ENCODE measurements at places on chromosomes 16 and 17. TPM values are rescaled to one million over a fixed set of nuclear protein-coding genes. Genes with fewer than 3 reads are reported as not detected.

Gene WDR81
- polyA plus RNA-seq: 12.1 TPM

DNA sequence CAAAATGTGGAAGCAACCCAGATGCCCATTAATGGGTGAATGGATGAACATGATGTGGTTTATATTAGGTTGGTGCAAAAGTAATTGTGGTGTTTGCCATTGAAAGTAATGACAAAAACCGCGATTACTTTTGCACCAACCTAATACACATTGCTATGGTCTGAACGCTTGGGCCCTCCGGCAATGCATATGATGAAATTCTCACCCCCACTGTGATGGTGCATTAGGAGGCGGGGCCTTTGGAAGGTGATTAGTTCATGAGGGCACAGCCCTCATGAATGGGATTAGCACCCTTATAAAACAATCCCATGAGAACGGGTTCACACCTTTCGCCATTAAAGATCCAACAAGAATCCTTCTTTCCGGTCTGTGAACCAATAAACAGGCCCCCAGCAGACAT, 25.3 kb upstream of the PRM1 start:
- DNase-seq: no peak

DNA sequence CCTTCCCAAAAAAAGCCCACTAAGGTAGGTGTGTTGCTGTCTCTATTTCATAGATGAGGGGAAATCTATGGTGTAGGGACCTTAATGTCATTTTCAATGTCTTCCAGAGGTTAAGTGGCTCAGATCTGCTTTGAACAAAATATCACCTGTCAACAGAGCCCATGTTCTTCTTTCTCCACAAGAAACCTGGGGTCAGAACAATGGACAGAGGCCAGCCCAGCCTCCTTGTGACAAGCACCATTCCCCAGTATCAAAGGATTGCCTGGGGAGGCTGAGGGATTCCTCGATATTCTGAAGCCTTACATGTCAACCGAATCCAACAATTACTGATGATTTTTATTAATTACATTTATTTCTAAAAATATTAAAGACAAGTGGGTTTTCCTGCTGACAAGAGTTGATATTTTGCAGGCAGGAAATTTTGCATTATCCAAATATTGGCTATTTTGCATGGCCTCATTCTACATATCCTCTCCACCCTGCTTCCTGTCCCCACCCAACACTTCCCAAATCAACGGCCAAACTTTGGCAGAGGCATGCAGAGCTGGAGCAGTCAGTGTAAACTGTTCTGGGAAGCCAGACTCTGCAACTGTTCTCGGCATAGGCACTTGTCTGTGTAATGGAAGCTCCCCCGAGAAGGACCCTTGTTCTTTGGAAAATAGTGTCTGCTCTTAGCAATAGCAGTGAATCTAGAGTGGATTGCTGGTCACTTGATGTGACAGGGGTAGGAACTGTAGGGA, 281.5 kb downstream of the HS3ST3A1 start:
- DNase-seq: no peak

Gene CCL14
- polyA plus RNA-seq: 29.8 TPM

- no peak for DNase-seq
Measured at GRCh38 chr17:80012765-80013741, 22.6 kb downstream of the TBC1D16 start.

- peak; percentile 18 for DNase-seq
Measured at GRCh38 chr16:18805257-18805773, 4.0 kb upstream of the ARL6IP1 start.

- no peak for DNase-seq
Measured at GRCh38 chr16:57589374-57589773, 39.1 kb upstream of the ADGRG1 start.

GRCh38 chr17:3983606-3984484, 19.6 kb upstream of the ATP2A3 start:
- peak; percentile 67 for DNase-seq

DNA sequence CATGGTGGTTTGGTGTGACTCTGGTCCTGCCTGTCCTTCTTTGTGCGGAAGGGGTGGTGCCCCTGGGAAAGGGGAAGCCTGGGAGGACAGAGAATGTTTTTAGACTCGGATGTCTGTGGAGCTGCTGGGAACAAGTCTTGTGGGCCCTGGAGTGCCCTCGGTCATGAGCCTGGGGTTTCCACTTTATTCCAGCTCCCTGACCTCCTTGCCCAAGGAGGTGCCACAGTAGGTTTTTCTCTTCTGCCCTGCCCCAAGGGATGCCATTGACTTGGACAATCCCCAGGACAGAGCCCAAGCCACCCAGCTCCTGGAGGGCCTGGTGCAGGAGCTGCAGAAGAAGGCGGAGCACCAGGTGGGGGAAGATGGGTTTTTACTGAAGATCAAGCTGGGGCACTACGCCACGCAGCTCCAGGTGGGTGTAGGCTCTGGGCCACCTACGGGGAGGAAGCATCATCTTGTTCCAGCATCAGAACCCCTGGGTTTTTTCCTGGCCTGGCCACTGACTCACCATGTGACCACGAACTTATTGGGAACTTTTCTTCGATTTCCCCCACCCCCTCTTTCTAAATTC, 1.4 kb downstream of the STAT5A start:
- DNase-seq: no peak

DNA sequence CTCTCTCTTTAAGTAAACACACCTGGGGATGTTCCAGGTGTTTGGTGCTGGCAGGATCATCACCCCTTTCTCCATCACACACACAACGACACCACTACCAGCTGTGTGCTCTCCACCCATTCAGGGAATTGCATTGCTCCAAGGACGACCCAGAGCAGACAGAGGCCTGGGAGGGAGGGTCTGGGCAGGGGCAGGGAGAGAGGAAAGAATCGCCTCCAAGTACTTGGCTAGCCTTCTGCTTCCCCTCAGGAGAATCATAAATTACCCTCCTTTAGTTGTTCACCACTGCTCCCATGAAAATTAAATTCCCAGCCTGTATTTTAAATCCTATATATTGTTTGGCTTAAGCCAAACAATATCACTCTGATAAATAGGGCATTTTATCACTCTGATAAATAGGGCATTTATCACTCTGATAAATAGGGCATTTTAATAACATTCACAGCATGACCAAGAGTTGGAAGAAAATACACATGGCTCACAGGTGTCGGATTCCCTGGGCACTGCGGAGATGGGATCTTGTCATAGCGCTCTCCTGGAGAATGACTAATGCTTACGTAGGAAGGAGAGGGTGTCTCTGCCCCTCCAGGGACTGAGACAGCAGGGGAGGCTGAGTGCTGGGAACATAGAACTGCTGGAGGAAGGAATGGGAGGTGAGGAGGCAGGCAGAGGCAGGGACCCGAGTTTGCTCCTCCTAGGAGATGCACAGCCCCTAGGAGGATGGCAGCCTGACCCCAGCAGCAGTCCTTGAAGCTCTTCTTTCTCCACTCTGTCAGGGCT, 673.6 kb downstream of the HS3ST4 start:
- DNase-seq: no peak

Measured in endothelial cell of umbilical vein (primary cell).